ENCODE measurements at places on chromosomes 6 and 20.

GRCh38 chr6:129212081-129212480 lies 329.1 kb downstream of the LAMA2 start:
- DNase-seq = no peak

- DNase-seq = no peak
Measured at GRCh38 chr6:7047966-7048365, 59.8 kb upstream of the RREB1 start.

GRCh38 chr6:153436351-153436750 lies 305.3 kb upstream of the RGS17 start:
- no peak for DNase-seq

DNA sequence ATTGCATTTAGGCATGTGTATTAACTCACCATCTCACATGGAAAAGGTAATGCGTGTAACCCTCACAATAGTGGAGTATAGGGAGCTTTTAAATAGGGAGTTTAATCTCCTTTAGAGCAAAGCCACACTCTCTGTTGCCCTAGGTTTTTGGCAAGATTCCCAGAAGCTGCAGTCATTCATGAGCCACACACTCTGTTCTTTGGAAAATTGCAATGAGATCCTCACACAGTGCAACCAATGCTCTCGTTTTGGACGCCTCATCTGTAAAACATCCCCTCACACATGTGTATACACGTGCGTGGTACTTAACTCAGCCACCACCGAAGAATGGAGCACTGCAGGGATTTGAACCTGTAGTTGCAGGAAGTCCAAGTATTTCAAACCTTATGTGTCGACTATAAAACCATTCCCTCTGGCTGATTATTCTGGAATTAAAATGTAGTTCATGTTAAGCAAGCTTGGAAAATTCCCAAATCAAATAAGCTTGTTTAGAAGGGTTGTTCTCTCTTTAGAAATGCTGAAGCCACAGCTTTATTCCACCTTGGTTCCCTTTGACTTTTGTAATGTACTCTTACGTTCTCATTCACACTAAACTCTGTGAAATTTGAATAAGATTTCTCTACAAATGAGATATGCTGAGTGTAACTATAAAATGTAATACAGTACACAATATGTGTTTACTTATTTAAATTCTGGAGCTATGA lies 489.8 kb upstream of the MANEA start:
- no peak for DNase-seq

- no peak for DNase-seq
Measured at GRCh38 chr6:44228433-44228832, 5.0 kb downstream of the SLC29A1 start.

All from stimulated activated CD8-positive, alpha-beta memory T cell treated with anti-CD3 and anti-CD28 coated beads, Interleukin-2, amount 100 ng/mL, for 1 hour (primary cell).